Esophagus (tissue), 2 donors: ENCODE measurements at places on chromosomes 6 and 20. TPM values are rescaled to one million over a fixed set of nuclear protein-coding genes. Genes with fewer than 3 reads are reported as not detected.

The PXDC1 gene
- 10.0 TPM for polyA plus RNA-seq

The SLC2A10 gene
- 2.6 TPM for polyA plus RNA-seq

The PAX1 gene
- polyA plus RNA-seq = 0.14 TPM

The KIF25 gene
- 0.05 TPM for polyA plus RNA-seq

The MKKS gene
- 11.1 TPM for polyA plus RNA-seq

The ZHX3 gene
- 9.6 TPM for polyA plus RNA-seq
